ENCODE measurements at places on chromosomes 6 and 20.

GRCh38 chr6:33670971-33671743, 40.3 kb downstream of the UQCC2 start:
- DNase-seq, result no peak

- peak; percentile 97 for DNase-seq
Measured at GRCh38 chr6:26026833-26027490, 60.3 kb upstream of the HFE start.

GRCh38 chr20:23086931-23087411, 847 bp upstream of the CD93 start:
- DNase-seq, result no peak

GRCh38 chr6:95690328-95690727, 113.0 kb downstream of the MANEA start:
- DNase-seq, result no peak

GRCh38 chr20:8310618-8311017, 178.6 kb downstream of the PLCB1 start:
- no peak for DNase-seq

DNA sequence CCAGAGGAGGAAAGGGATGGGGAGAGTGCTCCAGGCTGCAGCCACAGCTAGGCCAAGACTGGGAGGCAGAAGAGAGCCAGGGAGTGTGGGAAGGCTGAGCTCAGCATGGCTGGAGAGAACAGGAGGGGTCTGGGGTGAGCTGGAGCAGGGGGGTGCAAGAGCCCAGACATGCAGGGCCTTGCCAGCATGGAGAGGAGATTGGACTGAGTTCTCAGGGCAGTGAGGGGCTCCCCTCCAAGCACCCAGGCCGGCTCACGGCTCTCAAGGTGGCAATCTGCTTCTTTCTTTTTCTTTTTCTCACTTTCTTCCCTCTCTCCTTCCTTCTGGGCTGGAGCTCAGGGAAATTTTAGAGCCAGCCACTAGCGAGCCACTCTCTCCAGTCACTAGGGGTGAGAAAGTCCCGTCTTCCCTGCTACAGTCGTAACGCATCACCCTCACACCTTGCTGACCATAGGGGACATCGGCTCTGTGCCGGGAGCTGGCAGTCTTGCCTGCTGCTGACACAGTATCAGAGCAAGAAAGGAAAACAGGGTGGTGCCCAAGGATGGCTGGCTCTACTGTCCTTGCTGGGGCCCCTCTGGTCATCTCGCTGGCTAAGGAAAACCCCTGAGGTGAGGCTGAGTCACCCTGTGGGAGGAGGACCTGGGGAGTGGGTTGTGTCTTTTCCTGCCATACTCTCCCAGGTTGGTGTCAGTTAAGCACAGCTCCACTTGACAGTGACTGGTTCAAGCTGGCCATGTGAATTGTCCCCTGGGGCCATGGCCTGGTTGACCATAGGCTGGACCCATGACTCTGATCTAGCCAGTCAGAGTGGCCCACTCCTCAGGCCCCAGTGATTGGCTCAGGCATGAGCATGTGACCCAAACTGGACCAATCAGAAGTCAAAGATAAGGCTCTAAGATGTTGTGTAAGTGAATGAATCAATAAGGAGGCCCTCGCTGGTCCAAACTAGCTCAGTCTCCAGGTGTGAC, 135.1 kb upstream of the PMEPA1 start:
- no peak for DNase-seq

- DNase-seq, result no peak
Measured at GRCh38 chr6:23111984-23112383, 542.6 kb downstream of the HDGFL1 start.
